Thyroid gland (tissue), 4 donors: ENCODE measurements at places on chromosomes 12 and 14. TPM values are rescaled to one million over a fixed set of nuclear protein-coding genes. Genes with fewer than 3 reads are reported as not detected.

Gene OVCH1
- total RNA-seq: 0.22 TPM

Gene NGB
- not detected for total RNA-seq

DNA sequence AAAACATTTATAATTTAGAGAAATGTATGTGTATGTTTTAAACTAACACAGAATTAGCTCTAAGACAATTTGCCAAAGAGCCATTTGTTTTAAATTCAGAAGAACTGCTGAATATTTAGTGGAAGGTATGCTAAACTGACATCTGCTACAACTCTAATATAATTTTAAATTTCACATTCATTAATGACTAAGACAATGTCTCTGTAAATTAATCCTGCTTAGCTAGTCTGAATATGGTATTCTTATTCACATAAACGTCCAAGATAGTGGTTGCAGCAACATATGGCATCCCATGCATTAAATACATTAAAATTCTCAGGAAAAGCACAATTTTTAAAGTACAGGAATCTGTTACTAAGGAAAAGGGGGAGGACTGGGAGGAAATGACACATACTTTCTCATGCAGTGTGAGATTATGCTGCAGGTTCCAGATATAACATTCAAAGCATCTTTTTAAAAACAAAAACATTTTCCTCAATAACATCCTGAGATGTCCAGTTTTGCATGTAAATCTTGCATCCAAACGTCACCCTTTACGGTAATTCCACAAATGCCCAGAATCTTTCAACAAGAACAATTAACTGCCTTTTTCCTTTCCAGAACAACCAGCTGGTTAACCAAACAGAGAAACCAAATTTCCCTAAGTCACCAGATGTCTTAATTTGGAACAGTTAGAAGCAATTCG is 26.9 kb downstream of the WDR89 start:
- H3K36me3 ChIP-seq: no peaks in the 10 kb centered on the region
- no peaks in the 10 kb centered on the region for H3K27me3 ChIP-seq
- H3K4me1 ChIP-seq: peaks cover 9% of the 10 kb centered on the region
- H3K27ac ChIP-seq: no peak overlapping the region

GRCh38 chr12:56880125-56880992 is 53.8 kb downstream of the SDR9C7 start:
- H3K27ac ChIP-seq: no peak overlapping the region
- H3K36me3 ChIP-seq: no peaks in the 10 kb centered on the region
- DNase-seq: no peak
- H3K4me3 ChIP-seq: no peak overlapping the region

- no peaks in the 10 kb centered on the region for H3K4me1 ChIP-seq
- no peaks in the 10 kb centered on the region for H3K36me3 ChIP-seq
- no peak within 1 kb of the TSS for H3K4me3 ChIP-seq
- no peak for DNase-seq
- H3K27ac ChIP-seq: no peak within 1 kb of the TSS
These were observed at the start of gene PLEKHG7 for GRCh38 chr12:92702754-92703679. PLEKHG7 (plus strand) TSS chr12:92702989; CDS start chr12:92706632, 3,643 bp downstream.

Gene ZFYVE1
- total RNA-seq: 28.1 TPM

Gene TAC3
- total RNA-seq: not detected

DNA sequence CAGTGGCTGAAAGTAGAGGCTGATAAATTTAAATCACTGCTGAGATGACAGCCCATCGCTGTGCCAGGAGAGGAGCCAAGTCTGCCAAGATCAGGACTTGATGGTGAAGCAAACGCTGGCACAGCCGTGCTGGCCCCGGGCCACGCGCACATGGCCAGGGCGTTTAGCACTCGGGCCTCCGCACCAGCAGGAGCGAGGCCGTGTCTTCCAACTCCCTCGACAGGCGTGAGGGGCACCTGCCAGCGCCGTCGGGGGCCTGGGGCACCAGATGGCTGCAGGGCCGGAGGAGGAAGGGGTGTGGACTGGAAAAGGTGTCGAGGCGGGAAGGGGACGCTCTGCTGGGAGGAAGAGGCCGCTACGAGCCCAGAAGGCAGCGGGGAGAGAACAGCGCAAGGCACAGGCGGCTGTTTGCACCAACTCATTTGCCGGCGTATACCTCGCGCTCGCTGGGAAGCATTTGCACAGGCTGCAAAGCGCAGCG is 29.5 kb downstream of the RIMBP2 start:
- H3K27me3 ChIP-seq: no peaks in the 10 kb centered on the region
- H3K36me3 ChIP-seq: no peaks in the 10 kb centered on the region
- H3K4me3 ChIP-seq: no peak overlapping the region

GRCh38 chr12:79531518-79531917 is 159.2 kb downstream of the PAWR start:
- H3K27ac ChIP-seq: no peak overlapping the region
- no peak for DNase-seq
- H3K27me3 ChIP-seq: no peaks in the 10 kb centered on the region
- H3K36me3 ChIP-seq: no peaks in the 10 kb centered on the region
- no peak overlapping the region for H3K4me3 ChIP-seq

GRCh38 chr14:24351517-24351916 is 11.7 kb upstream of the RIPK3 start:
- H3K4me1 ChIP-seq: peaks cover 25% of the 10 kb centered on the region
- no peak overlapping the region for H3K4me3 ChIP-seq
- DNase-seq: peak; percentile 79
- H3K36me3 ChIP-seq: no peaks in the 10 kb centered on the region
- H3K27me3 ChIP-seq: no peaks in the 10 kb centered on the region

DNA sequence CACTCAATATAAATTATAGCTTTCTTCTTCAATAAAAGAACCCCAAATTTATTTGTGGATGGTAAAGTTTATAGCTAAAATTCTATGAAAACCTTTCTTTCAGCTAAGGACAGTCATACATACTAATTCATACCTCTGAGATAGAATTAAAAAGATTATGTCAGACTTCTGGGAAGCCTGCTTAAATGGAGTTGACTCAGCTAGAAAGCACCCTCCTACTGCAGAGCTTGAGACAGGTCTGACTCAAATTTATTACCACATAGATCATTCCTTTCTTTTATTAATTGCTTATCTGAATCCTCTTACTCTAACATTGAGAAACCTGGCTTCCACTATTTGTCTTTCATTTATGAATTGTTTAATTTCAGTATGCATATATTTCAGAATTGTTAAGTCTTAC is 1007.0 kb upstream of the LRFN5 start:
- no peak overlapping the region for H3K27ac ChIP-seq
- H3K36me3 ChIP-seq: no peaks in the 10 kb centered on the region
- H3K4me3 ChIP-seq: no peak overlapping the region
- DNase-seq: no peak

GRCh38 chr12:112091563-112091962 is 17.0 kb downstream of the NAA25 start:
- no peak overlapping the region for H3K4me3 ChIP-seq
- no peaks in the 10 kb centered on the region for H3K27me3 ChIP-seq
- no peak for DNase-seq
- no peak overlapping the region for H3K27ac ChIP-seq
- peaks cover 14% of the 10 kb centered on the region for H3K36me3 ChIP-seq

DNA sequence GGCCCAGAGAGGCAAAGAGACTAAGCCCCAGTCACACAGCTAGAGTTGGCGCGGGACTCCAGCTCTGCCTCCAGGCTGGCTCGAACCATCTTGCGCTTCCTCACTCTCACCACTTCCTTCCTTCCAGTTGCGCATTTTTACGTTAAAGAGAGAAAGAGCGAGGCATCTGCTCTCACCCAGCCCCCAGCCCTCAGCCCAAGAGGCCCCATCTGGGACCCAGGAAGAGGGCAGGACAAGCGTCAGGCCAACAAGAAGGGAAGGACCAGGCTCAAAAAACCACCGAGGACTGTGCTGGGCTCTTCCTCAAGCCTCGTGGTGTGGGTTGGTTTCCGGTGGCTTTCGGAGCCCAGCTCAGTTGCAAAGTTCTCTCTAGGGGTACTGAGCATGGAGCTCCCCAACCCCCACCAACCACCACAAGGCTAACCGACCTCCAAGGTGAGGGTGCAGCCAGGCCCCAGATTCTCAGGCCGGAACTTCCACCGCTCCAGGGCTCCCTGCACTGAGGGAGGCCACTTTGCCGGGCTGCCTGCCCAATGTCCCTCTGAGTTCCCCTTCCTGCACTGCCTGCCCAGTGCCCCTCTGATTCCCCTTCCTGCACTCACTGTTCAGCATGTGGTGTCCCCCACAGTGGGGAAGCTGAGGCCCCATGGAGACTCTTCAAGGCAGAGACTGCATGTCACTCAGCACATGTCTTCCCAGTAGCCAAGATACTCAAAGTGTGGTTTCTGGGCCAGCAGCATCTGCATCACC is 35.9 kb downstream of the TESC start:
- no peaks in the 10 kb centered on the region for H3K27me3 ChIP-seq
- no peaks in the 10 kb centered on the region for H3K36me3 ChIP-seq
- H3K27ac ChIP-seq: no peak overlapping the region
- no peak for DNase-seq

DNA sequence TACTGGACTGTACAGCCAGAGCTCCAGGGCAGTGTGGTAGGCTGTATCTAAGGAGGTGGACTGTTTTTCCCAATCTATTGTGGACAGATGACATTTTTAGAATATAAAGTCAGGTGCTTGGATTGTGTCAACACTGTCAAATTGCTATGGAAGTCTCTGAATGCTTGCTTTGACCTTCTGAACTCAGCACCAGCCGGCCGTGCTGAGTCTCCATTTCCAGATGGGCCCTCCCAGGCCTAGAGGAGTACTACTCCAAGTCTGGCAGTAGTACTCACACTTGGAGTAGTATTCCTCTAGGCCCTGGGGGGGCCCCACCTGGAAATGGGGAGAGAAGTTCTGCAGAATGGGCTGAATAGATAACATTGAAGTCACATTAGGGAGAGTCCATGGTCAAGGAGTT is 16.2 kb upstream of the KCNK13 start:
- H3K4me3 ChIP-seq: no peak overlapping the region
- no peaks in the 10 kb centered on the region for H3K36me3 ChIP-seq
- H3K4me1 ChIP-seq: no peaks in the 10 kb centered on the region

Gene SLCO1B1
- not detected for total RNA-seq

- H3K36me3 ChIP-seq: no peaks in the 10 kb centered on the region
- peaks cover 41% of the 10 kb centered on the region for H3K4me1 ChIP-seq
- peak overlapping the region; percentile 81 for H3K27ac ChIP-seq
- no peaks in the 10 kb centered on the region for H3K27me3 ChIP-seq
These were observed 116.1 kb downstream of the SCARB1 start for GRCh38 chr12:124747426-124748161.

DNA sequence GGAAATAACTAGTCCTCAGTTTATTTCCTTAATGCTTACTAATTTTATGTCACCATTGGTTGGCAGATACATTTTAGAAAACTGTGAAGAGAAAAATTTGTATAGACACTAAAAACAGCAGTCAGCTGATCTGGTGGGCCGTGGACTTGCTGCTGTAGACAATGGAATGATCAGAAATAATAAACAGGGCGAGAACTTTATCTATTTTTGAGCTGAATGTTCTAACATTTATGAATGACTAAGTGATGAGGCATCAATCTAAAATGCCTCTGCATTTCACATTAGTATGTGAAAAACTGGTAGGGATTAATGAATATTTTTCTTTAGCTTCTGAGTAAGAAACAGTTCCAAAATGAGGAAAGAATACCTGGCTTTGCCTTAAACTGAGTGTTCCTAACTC is 24.8 kb upstream of the PKP2 start:
- H3K27ac ChIP-seq: no peak overlapping the region
- no peak overlapping the region for H3K4me3 ChIP-seq
- H3K27me3 ChIP-seq: no peaks in the 10 kb centered on the region
- H3K4me1 ChIP-seq: no peaks in the 10 kb centered on the region
- no peaks in the 10 kb centered on the region for H3K36me3 ChIP-seq

Gene HOXC13
- not detected for total RNA-seq

DNA sequence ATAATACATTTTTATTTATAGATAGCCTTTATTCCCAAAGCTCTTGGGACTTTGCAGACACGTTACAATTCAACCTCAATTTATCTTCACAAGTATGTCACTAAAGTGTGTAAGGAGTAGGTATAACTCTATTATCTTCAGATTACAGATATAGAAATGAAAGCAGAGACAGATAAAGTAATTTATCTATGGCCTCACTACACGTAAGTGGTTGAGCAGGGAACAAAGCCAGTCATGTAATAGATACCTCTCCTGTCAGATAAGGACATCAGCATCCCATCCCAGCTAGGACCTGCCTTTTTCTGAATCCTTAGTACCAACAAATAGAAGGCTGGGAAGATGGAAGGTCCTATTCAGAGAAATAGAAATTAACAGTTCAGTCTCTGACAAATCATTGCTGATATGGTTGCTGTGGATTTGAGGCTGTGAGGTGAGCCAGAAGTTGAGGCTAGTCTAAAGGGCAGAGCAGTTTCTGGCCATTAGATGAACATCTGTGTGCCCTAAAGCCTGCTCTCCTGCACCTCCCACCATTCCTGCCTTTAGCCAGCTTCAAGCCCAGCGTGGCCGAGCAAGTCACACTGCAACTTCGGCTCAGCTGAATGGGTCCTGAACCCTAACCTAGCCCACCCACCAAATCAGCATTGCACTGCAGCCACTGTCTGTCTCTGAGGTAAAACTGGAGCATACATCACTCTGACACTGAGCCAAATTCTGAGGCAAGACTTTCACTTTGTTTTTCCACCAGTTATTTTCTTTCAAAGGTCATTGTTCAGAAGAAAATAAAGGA is 71.1 kb upstream of the PLEKHA5 start:
- H3K36me3 ChIP-seq: no peaks in the 10 kb centered on the region
- no peak overlapping the region for H3K4me3 ChIP-seq
- no peak overlapping the region for H3K27ac ChIP-seq
- H3K4me1 ChIP-seq: no peaks in the 10 kb centered on the region

Gene BRF1
- total RNA-seq: 99.6 TPM

DNA sequence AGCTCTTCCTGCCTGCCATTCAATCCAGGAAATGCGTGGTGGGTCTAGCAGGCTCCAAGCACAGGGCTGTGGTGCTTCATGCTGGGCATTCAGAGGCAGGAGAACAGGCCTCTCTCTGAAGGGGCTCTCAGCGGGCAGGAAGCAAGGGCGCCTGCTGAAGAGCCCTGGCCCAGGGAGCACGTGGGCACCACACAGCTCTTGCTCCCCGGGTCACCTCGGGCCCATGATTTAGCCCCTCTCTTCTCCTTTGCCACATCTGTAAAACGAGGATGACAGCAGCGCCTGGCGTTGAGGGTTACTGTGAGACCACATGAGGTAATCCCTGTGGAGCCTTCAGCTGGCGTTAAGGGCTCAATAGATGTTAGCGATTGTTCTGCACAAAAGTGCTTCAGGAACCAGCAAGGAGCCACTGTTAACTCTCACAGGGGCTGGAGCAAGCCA is 37.6 kb upstream of the SPTLC2 start:
- no peaks in the 10 kb centered on the region for H3K27me3 ChIP-seq
- H3K36me3 ChIP-seq: no peaks in the 10 kb centered on the region
- no peak overlapping the region for H3K27ac ChIP-seq

Gene GALNT16
- 6.9 TPM for total RNA-seq

Gene RD3L
- not detected for total RNA-seq

GRCh38 chr12:49584591-49584990 is 16.6 kb upstream of the MCRS1 start:
- no peak for DNase-seq
- no peak overlapping the region for H3K27ac ChIP-seq
- peaks cover 22% of the 10 kb centered on the region for H3K4me1 ChIP-seq
- no peaks in the 10 kb centered on the region for H3K27me3 ChIP-seq

- no peaks in the 10 kb centered on the region for H3K27me3 ChIP-seq
- no peak overlapping the region for H3K27ac ChIP-seq
- H3K4me3 ChIP-seq: no peak overlapping the region
- no peaks in the 10 kb centered on the region for H3K36me3 ChIP-seq
- no peaks in the 10 kb centered on the region for H3K4me1 ChIP-seq
These were observed 282.0 kb upstream of the PPFIA2 start for GRCh38 chr12:82040987-82041743.
